ENCODE measurements at places on chromosomes 6 and 20.

DNA sequence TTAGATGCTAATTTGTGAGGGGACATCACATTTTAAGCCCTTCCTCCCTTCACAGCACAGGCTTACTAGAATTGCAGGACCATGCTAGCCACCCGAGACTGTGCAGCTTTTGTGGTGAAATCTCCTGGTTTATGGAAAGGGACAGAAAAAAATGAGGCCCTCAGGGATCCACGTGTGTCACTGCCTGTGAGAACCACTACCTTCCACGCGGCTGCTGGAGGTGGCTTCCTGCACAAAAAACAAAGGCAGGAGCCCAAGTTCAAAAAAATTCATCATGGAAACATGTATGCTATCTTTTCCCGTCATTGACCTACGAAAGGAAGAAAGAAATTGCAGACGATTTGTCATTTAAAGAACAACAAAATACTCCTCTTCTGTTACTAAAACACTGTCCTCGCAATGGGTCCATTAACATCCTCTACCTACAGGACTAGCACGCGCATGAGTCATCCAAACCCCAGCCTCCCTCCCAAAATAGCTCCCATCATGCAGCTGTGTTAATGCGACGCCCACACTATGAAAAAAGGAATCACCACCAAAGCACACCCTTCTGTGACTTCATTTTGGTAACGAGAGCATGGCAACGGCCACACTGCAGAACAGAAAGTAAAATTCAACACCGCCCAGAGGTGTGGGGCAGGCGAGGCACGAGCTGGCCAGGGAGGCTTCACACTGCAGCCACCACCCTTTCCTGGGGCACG, 45.7 kb downstream of the RAMACL start:
- DNase-seq: no peak

GRCh38 chr6:34132486-34133185, 13.3 kb downstream of the GRM4 start:
- DNase-seq: no peak

DNA sequence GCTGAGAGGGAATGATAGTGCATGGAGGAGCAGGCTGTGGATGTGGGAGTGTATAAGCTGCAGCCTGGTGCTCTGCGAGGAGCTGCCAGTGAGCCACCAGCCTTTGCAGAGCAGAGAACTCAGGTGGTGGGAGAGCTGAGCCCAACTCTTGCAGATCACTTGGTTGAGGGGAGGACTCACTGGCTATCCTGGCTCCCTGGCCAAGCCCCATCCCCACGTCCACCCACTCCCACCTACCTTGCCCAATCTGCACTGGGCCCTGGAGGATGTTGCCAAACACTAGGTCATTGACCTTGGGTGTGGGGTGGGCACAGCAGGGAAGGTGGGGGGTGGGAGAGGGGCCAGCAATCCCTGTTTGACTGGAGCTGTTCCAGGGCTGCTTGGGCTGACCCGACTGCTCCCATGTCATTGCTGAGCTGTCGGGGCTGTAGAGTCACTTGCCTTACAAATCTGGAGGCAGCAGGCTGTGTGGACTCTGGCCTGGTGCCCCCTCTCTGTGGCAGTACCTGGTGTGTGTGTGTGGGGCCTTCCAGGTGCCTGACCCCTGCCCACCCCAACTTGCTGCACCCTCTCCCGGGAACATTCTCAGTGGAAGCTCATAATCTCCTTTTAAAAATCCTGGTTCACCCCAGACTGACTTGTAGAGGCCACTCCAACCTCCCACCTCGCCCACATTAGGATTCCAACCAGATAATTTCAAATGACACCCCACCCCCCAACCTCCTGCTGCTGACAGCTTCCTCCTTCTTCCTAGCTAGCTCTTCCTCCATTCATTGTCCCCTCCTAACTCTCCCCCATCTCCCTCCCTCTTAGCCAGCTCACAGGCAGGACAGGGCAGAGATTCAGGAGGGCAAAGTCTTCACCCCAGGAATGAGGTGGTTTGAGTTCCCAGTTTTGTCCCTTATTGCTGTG, 162.3 kb downstream of the MRPL14 start:
- no peak for DNase-seq

DNA sequence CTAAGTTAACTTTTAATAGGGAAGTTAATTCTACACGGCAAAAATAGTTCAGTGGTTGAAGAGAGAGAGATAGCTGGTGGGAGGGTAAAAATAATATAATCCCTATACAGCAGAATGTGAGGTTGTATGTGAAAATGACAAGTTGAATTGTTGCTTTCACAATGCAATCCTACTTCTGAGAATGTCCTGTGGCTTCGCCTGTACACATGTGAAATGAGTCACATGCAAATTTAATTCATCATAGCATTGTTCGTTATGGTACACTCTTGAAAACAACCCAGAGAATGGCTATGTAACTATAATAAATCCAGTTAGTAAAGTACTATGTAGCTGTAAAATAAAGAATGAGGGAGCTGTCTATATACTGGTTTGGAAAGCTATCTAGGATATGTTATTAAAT, 46.0 kb upstream of the HINT3 start:
- peak; percentile 80 for DNase-seq

GRCh38 chr20:33277471-33278441, 5.3 kb upstream of the BPIFB1 start:
- DNase-seq: no peak

- DNase-seq: no peak
Observed at GRCh38 chr20:50913690-50914375, 17.4 kb downstream of the ADNP start.

DNA sequence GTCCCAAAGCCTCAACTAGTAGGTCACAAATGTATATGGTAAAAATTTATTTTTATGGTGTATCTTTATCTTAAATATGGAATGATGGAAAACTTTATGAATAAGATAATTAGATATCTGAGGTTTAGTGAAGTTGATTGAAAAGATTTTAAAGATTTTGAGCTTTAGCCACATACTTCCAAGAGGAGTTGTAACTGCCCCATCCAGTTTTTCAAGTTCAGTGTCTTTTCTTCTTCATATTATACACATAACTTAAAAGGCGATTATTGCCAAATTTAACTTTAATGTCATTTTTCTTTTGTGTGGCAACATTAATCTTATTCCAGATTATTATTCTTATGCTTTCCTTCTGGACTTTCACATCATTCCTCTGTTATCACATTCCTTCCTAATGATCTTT, 266.4 kb downstream of the TINAG start:
- no peak for DNase-seq

DNA sequence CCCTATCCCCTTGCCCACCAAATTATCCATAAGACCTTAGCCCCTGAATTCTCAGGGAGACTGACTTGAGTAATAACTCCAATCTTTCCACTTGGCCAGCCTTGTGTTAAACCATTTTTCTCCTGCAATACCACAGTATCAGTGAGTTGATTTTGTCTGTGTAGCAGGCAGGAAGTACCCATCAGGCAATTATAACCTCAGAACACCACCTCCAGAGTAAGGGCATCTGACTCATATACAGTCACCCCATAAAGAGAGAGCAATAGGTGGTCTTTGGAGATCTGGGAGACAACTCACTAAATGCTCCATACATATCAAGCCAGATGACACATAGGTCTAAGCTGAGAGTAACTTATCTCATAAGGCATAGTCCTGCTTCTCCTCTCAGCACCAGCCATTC, 83.7 kb downstream of the FILIP1 start:
- DNase-seq: no peak

DNA sequence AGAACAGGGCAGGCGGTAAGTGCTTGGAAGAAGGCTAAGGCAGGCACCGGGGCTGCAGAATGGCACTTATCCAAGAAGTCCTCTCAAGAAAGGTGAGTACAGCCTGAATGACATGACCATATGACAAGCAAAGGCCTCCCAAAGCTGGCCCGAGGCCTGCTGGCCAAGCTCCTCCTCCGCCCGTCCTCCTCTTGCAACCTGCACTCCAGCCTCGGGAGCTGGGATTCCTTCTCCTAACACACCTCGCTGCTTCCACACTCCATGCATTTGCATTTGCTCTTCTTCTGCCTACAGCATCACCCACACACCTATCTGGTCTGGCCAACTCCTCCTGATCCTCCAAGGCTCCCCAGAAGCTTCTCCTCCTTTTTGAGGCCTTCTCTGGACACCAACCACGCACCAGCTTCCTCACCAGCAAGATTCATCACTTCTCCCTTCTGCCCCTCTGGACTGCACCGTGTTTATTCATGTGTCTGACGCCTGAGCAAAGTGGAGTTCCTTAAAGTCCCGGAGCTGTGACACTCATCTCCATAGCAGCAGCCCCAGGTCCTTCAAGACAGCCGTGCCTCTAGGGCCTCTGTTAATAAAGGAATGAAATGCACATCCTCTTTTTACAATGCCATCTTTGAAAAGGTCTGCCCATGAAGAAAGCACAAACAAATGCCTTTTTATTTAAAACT, 32.3 kb downstream of the CNKSR3 start:
- DNase-seq: no peak

DNA sequence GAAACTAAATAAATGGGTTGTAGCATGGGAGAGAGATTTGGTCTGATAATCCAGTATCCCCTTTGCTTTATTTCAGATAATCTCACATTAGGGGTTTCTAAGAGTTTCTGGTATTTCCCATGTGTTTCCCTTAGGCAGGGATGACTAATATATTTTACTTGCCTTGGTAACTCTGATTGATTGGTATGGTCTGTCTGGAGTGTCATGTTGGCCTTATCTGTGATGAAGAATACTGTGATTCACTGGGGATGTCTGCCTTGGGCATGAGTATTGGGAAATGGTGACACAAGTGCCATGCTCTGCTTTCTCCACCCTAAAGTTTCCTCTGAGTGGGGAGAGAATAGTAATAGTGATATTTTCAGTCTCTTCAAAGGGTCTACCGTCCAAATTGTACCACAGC, 10.1 kb downstream of the SLC22A2 start:
- DNase-seq: no peak

- DNase-seq: no peak
Observed at GRCh38 chr6:88167352-88167937, 1.3 kb upstream of the CNR1 start.

GRCh38 chr20:41657655-41658054, 39.5 kb upstream of the CHD6 start:
- no peak for DNase-seq

- DNase-seq: no peak
Observed at GRCh38 chr6:45256697-45257695, 71.1 kb upstream of the RUNX2 start.

GRCh38 chr6:34055223-34055933, 90.5 kb downstream of the GRM4 start:
- DNase-seq: peak; percentile 39

DNA sequence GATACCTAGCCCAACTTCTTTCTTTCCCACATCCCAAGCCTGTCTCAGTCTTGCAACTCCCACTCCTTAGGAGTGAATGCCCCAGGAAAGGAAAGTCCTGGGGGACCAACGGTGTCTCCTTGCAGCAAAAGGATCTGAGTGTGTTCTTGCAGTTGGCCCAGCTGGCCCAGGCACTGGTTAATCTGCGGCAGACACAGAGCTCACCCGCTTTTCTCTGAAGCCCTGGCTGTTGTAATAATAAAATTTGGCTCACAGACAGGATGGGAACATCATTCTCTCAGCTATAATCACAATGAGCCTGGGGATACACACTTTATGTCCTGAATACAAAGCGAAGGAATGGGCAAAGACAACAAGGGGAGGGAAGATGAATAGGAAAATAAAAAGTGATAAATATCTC, 287.0 kb upstream of the PRND start:
- no peak for DNase-seq

- DNase-seq: no peak
Observed at GRCh38 chr6:42320762-42321161, 103.1 kb upstream of the MRPS10 start.

DNA sequence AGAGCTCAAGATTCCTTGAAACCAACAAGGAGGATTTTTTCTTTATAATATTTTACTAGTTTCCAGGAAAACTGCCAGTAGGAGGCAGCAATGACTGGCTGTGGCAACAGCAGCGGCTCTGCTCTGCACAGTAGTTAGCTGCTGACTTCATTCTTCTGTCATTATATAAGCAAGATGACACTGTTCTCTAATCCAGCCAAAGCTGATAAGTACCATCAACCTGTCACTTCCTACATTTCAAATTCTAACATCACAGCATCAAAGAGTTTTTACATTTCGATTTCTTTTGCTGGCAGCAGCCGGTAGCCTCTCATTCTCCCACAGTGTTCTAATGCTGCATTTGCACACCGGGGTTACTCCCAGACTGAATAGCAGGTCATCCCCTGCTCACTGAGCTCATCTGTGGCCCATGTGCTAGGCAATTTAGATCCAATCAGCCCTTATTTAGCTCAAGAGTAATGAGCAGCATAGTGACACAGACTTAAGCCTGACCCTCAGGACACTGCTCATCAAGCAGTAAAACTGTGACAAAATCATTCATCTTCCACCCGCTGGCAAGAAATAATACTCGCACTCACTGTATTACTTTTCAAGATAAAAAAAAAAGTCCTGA, 67.8 kb downstream of the MMS22L start:
- DNase-seq: no peak

DNA sequence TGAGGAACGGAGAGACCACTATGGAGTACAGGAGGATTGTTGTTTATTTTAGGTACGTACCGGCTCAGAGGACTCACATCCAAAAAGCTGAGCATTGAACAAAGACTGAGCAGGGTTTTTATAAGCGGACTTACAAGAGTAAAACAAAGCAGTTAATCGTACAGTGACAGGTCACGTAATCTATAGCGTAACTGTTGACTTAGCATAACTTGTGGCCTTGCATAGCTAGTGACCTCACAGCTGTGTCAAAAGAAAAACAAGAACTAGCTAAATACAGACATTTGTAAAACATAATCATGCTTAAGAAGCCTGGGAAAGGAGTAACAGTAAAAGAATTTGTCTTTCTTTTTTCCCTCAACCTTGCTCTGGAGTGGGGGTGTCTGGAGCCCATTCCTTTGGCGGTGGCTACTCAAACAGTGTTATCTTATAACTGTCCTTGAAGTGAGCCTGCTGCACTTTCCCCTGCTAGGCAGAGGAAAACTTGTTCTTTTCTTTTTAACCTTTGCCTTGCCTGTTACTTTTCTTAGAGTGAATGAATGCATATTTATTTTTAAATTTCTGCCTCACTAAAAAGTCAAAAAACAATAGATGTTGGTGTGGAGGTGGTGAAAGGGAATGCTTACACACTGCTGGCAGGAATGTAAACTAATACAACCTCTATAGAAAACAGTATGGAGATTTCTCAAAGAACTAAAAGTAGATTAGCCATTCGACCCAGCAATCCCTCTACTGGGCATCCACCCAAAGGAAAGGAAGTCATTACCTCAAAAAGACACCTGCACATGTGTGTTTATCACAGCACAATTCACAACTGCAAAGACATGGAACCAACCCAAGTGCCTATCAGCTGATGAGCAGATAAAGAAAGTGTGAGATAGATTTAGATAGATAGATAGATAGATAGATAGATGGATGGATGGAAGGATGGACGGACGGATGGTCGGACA, 109.0 kb downstream of the TAF4 start:
- DNase-seq: no peak

- peak; percentile 56 for DNase-seq
Observed at GRCh38 chr20:41135187-41135887, 2.0 kb upstream of the PLCG1 start.

DNA sequence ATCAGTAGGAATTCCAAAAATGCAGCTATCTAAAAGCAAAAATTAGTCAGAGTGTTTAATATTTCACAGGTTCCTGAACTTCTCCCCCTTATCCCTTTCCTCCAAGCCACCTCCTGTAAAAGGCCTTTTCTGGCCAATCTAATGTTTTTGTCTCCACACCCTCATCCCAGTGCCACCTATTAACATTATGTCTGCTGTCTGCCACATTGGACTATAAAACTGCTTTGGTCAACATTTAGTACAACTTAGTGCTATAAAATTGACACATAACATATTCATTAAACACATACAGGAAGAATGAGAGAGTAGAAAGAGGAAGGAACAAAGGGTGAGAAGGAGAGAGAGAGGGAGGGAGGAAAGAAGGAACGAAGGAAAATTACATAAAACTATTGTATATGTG, 47.7 kb downstream of the MMUT start:
- DNase-seq: no peak
